NCI-H510A (cell line): ENCODE measurements at places on chromosomes 4 and X.

- DNase-seq = no peak
Measured at GRCh38 chr4:46980851-46981250, 12.5 kb downstream of the GABRA4 start.

- DNase-seq = no peak
Measured at GRCh38 chrX:128928636-128929035, 594.7 kb downstream of the SMARCA1 start.

DNA sequence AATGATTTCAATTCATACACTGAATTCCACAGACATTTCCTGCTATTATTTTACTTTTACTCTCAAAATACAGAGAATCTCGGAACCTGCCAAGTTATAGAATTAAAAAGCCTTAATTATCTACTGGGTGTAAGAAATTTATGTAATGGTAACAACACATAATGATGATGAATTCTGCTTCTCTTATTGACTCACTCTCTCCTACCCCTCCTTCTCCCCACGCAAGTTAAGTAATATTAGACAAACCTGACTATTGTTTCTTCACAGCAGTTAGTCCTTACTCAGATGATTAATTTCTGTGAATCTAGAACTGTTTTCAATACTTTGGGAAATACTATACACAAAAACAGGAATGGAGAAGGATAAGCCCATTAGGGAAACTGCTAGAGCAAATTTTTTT, 762.0 kb downstream of the CCSER1 start:
- no peak for DNase-seq

- DNase-seq = no peak
Measured at GRCh38 chrX:103183912-103184311, 31.0 kb upstream of the BEX4 start.

DNA sequence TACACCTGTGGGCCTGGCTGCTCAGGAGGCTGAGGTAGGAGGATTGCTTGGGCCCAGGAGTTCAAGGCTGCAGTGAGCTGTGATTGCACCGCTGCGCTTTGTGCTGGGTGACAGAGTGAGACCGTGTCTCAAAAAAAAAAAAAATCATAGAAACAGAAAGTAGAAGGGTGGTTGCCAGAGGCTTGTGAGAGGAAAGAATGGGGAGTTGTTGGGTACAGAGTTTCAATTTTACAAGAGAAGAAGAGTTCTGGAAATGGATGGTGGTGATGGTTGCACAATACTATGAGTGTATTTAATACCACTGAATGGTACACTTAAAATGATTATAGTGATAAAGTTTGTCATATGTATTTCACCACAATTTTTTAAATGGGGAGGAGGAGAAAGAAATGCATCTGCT, 10.2 kb upstream of the GLOD5 start:
- DNase-seq = no peak
